ENCODE measurements at places on chromosomes 7 and 10.

DNA sequence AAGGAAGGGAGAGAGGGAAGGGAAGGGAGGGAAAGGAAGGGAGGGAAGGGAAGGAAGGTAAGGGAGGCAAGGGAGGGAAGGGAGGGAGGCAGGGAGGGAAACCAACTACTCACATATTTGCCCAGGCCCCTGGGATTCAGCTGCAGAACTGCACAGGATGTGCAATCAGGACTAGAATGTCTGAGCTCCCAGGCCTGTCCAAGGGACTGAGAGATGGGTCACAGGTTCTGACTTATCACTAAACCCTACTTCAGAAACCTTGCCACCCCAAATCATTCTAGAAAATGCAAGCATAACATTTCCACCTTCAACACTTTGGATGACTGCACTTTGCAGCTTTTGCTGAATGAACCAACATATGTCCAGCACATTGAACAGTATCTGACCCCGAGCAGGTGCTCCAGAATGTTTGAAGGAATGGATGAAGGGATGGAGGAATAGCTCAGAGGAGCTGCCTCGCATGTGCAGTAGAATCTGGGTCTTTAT, 245.3 kb downstream of the KCNMA1 start:
- no peak for DNase-seq

GRCh38 chr10:111698711-111699110, 484.9 kb downstream of the GPAM start:
- no peak for DNase-seq

GRCh38 chr7:44308596-44309270, 16.7 kb downstream of the CAMK2B start:
- DNase-seq = no peak

- no peak for DNase-seq
Observed at GRCh38 chr7:106813705-106814305, 51.3 kb upstream of the PIK3CG start.

DNA sequence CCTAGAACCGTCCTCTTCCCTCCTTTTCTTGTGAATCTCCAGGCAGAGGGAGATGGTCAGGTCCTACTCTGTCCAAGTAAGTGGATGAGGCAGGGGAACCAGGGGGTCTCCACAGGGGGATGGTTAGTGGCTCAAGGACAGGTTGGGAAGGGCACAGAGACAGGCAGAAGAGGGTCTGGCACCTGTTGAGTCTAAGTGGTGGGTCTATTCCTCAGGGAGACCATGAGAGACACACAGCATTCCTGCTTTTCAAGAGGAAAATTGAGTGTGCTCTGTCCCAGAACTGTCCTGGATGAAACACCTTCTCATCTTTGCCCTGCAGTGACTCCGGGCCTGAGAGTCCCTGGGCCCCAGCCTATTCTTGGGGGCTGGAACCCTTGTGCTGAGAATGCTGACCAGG, 184.8 kb upstream of the GALNT17 start:
- no peak for DNase-seq

DNA sequence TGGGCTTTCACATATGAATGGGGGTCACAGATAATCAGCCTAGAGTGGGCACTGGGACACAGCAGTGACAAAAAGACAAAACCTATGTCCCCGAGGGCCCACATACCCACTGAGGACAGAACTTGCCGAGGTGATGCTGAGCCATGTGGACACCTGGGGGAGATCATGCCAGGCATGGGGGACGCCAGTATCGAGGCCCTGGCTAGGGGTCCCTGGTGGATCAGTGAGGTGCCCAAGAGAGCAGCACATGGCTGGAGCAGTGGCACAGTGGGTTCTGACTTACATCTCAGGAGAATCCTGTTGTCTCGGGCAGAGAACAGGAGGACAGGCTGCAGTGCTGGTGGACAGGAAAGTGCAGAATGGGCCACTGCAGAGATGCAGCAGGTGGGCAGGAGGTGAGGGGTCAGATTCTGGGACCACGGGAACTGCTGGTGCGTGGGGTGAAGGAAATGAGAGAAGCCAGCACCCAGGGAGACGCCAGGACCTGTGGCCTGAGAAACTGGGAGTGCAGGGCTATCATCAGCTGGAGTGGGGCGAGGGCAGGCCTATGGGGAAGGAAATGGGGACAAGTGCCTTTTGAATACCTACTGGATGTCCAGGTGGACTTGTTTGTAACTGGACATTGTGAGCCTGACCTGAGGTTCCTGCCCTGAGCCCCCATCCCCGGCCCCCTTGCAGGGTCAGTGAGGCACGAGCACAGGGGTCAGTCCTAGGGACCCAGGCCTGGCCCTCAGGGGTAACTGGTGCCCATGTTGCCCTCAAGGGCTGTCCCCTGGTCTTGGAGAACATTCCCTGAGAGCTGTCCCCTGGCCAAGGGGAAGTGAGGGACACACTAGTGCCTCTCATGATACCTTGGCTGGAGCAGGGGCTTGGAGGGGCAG, 91.2 kb upstream of the RET start:
- DNase-seq = no peak

DNA sequence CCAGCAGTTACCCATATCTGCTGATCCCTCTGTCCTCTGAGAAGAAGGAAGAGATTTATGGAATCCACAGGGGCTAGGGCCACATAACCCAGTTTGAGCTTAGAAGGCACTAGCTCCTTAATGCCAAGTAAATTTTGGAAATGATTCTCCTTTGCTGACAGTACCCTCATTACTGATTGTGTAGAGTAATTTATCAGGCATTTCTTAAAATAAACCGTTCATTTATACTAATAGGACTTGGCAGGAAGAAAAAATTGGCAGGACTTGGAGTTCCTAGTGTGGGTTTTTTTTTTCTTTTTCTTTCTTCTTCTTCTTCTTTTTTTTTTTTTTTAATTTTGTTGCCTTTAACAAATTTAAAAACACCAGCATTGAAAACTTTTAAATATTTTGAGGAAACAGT, 645.7 kb downstream of the SUGCT start:
- no peak for DNase-seq

GRCh38 chr10:128463991-128464760, 338.0 kb upstream of the MKI67 start:
- DNase-seq = peak; percentile 22

GRCh38 chr7:88485821-88486220, 179.1 kb upstream of the STEAP4 start:
- DNase-seq = no peak

- no peak for DNase-seq
Observed at GRCh38 chr7:1727812-1728570, 57.9 kb downstream of the ELFN1 start.

DNA sequence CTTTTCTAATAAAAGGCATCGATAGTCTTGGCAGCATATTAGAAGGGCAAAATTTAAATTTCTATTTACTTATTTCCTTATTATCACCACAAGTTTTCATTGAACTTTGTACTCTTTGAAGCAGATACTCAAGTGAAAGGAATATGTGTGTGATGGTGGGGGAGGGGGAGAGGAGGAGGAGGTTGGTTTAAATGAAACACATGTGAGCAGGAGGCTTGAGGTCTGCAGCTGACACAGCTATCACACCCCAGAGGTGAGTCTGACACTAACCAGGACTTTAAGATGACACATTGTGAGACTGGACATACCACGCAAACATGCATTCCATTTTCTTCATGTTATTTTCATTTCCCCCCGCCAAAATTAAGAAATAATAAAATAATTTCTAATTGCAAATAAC, 63.3 kb downstream of the CTTNBP2 start:
- no peak for DNase-seq

GRCh38 chr10:118032564-118032963, 14.2 kb downstream of the RAB11FIP2 start:
- no peak for DNase-seq

DNA sequence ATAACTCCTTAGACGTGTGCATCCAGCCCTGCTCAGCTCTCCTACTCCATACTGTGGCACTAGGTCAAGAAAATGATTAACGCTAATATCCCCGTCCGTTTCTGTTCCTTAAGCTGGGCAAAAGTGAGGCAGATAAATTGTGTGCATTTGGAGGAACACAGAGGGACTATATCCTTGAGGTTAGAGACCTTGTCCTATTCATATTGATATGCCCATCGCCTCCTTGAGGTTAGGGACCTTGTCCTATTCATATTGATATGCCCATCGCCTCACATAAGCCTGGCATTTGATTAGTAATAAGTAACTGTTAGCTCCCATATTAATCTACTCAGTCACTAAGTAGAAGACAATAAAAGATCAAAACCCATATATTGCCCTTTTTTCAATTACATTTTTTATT, 12.9 kb upstream of the TAX1BP1 start:
- no peak for DNase-seq

DNA sequence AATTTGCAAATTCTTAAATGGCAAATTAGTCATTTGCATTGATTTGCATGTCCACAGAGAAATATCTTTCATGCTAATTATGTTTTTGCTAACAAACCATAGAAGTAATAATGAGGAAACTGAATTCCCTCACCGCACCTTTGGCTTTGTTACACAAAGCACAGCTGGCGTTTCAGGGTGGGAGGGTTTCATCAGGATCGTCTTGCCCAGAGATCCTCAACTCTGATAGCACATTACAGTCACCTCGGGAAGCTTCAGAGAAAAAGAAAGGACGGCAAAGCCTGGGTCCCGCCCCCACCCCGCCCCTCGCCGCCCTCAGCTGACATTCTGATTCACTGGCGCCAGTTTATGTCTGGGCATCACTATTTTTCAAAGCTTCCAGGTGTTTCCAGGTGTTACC, 119.4 kb downstream of the PTPRN2 start:
- no peak for DNase-seq

- DNase-seq = no peak
Observed at GRCh38 chr7:20222219-20222828, 5.1 kb upstream of the MACC1 start.

GRCh38 chr7:117399820-117400422, 27.4 kb downstream of the ASZ1 start:
- no peak for DNase-seq

DNA sequence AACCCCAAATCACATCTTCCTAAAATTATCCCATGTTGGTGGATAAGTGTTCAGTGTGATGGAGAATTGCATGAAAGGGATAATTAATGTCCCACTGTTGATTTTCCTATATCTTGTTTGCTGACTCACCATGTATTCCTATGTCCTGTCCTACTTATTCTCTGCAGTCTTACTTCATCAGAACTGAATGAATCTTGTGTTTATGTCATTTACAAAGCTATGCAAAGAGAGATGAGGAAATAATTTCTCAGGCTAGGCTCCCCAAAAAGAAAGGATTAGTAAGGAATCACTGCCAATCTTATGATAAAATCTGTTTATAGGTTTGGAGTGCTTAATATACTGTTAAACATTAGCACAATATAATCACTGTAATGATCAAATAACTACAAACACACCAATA, 360.8 kb downstream of the CRPPA start:
- no peak for DNase-seq

DNA sequence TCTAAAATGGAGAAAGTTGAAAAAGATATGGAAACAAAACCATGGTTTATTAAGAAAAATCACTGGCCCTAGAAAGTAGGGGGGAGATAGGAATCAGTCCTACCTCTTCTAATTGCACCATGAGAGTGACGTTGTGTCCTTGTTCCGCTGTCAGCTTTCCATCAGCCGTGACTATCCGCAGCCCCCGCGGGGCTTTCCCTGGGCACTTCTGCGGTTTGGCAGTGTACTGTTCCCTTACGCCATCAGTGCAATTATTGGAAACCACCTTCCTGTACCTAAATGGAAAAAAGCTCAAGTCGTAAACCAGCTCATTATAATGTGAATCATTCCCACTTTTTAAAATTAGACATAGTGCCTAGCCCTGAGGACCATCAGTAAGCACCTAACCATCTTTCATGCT, 512.2 kb downstream of the SORCS1 start:
- no peak for DNase-seq

GRCh38 chr10:45420453-45421192, 46.6 kb downstream of the ALOX5 start:
- DNase-seq = no peak

DNA sequence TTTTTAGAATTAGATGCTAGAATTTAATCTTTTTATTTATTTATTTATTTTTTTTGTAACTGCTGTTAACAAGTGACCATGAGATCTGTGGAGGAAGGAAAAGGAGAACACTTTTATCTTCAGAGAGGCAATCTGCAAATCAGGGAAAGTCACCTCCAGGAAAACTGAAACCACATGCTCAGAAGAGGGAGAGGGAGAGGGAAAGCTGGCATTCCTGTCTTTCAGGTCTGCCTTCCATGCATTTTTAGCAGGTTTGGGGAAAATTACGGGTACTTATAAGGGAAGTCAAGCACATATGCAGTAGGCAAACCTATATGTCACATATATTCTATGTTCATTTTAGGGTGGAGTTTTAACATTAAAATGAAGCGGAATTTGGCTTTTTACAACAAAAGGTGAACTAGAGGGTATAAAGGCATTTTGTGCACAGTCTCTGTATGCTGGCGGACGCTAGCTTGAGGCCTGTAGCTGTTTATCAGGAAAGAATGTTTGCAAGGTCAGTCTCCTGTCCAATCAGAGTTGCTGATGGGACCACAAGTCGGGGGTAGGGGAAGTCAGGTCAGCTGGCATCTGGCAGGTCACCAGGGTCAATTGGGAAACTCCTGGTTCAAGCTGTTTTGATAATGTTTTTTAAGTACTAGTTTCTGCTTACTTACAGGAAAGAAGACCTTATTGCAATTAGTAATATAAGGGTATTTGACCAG, 333.5 kb downstream of the GPR158 start:
- no peak for DNase-seq

GRCh38 chr7:98976396-98977185, 98.3 kb downstream of the TRRAP start:
- no peak for DNase-seq

GRCh38 chr7:3174515-3175284, 126.4 kb upstream of the SDK1 start:
- no peak for DNase-seq

GRCh38 chr7:2614631-2615330, 17.0 kb upstream of the TTYH3 start:
- DNase-seq = no peak

DNA sequence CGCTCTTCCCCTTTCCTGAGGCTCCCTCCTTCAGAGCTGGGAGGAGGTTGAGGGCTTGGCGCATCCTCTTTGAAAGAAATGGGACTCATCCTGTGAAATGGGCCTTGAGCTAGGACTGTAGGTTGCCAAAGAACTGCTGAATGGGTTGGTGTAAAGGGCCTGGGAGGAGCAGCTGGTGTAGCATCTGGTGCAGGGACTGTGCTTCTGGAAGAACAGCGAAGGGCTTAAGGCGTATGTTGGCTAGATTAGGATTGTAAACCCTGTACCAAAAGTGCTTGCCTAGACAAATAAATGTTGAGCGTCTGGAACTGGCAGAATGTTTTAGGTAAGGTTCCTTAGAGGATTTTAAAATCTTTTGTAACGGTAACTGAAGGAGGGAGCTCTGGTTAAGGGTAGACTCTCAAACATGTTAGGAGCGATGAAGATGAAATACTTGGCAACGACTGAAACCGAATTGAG, 563 bp downstream of the STAM start:
- no peak for DNase-seq

- DNase-seq = no peak
Observed at GRCh38 chr7:134071355-134072331, 55.5 kb upstream of the LRGUK start.

DNA sequence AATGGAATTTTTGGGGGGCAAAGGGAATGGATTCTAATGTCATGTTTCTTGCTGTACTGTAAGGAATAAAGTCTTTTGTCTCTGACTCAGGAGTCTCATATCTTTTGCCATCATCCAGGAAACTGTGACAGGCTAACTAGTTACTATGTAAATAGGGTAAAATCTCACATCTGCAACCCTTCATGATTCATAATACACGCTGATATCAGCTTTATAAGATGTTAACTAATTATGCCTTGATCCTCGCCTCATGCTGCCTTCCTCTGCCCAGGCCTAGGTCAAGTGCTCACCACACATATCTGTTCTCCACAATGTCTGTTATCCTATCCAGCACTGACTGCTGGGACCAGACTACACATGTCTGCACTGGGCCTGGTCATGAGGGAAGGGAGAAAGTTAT, 81.3 kb upstream of the CXCL12 start:
- DNase-seq = no peak

Data from activated CD4-positive, CD25-positive, alpha-beta regulatory T cell (primary cell).